Left ventricle myocardium inferior (tissue), 1 donor: ENCODE measurements at places on chromosomes 11 and 22. TPM values are rescaled to one million over a fixed set of nuclear protein-coding genes. Genes with fewer than 3 reads are reported as not detected.

DNA sequence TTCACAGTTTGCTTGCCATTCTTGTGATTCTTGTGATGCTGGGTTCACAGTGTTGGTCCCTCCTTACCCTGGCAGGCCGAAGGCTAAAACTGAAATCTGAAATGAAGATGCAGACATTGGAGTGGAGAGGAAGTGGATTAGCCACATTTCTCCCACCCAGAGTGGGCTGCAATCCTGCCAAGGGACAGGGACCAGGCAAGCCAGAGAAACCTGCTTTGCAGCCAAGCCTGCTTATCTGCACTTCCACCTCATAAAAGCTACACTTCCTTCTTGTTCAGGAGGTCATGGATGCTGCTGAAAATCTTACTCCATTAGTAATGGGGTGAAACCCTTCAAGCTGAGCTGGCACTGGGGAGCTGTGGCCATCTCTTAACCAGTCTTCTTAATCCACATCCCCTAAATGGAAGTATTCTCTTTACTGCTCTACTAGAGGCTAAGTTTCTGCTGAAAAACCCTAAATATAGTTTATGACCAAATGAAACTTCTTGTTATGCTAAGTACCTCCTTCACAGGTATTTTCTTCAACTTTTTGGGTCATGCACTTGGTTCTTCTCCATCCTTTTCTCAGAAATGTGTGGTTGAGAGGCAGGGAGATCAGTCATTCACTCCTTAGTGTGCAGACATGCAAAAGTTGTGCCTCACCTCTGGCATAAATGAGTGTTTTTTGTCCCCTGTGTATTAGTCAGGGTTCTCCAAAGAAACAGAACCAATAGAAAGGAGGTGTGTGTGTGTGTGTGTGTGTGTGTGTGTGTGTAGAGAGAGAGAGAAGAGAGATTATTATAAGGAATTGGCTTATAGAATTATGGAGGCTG lies 133.9 kb upstream of the BMAL1 start:
- DNase-seq, result no peak

GRCh38 chr22:30396871-30397655 lies at the start of gene SEC14L2:
SEC14L2 (plus strand) TSS chr22:30397018; CDS start chr22:30397117, 99 bp downstream.
- DNase-seq, result peak; percentile 72

Gene C22orf42
- not detected for total RNA-seq

DNA sequence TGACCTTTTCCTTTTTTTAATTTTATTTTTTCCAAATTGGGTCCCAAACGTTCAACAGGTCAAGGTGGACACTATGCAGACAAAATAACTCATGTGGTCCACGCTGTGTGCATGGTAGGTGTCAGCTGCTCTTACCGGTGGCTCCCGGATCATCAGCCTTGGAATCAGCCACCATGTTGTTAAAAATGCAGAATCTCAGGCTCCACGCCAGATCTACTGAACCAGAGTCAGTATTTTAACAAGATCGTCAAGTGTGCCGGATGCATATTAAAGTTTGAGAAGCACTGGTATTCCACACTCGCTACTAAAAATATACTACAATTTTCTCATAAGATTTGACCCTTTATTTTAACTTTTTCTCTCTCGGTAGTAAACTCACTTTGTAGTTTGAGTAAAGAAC lies 553 bp upstream of the LDLRAD3 start:
- no peak for DNase-seq

DNA sequence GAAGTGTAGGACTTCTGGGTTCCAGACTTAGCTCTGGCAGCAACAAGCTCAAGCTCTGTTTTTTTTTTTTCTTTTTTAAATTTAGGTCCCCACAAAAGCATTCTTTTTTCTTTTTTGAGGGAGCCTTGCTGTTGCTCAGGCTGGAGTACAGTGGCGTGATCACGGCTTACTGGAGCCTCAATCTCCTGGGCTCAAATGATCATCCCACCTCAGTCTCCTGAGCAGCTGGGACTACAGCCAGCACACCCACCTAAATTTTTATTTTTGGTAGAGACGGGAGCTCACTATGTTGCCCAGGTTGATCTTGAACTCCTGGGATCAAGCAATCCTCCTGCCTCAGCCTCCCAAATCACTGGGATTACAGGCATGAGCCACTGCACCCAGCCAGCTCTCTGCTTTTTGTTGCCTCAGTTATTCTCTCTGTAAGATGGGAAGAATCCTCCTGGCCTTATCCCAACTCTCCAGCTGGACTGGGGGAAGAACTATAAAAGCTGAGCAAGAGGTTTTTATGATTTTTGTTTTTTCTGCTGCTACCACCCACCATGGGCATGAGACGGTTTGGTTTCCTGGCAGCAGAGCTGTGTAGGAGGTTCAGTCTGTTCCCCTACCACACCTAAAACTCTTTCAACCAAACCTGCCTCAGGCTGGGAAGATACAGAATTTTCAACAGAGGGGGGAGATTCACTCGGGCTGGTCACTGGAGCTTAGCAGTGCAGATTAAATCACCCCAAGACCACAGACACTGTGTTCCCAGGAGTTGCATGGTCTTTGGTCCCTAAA lies 11.6 kb upstream of the MTFP1 start:
- DNase-seq, result no peak

DNA sequence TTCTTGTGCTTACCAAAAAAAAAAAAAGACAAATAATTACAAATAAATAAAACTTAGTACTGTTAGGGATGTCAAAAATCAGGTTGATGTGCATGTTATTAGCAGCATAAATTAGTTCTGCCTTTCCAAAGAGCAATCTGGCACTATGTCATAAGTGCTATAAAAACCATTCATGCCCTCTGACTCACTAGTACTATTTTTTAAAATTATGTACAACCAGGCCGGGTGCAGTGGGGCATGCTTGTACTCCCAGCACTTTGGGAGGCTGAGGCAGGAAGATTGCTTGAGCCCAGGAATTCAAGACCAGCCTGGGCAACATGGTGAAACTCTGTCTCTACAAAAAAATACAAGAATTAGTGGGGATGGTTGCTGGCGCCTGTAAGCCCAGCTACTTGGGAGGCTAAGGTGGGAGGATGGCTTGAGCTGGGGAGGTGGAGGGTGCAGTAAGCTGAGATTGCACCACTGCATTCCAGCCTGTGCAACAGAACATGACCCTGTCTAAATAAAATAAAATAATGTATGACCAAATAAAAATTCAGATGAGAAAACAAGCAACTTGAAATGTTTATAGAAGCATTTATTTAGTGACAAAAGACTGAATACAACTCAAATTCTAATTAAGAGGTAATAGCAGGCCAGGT lies 25.3 kb downstream of the UEVLD start:
- DNase-seq, result no peak
